ENCODE measurements at places on chromosomes 2 and 18. TPM values are rescaled to one million over a fixed set of nuclear protein-coding genes. Genes with fewer than 3 reads are reported as not detected.

The ATOH8 gene
- total RNA-seq = 0.07 TPM

DNA sequence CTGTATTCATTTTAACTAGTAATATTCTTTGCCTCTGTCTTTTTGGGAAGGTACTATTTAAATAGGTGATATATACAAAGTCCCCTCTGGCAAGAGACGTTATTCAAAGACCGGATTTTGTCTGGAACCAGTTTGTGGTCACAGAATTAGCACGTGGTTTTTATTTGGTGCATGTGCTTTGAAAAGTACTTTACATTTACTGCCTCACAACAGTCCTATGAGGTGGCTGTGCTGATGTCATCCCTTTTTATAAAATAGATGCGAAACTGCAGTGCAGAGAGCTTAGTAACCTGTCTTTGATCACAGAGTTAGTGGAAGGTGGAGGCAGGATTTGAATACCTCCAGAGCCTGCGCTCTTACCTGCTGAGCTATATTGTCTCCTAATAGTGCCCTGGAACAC lies 4.0 kb downstream of the LPIN1 start:
- peak; percentile 45 for DNase-seq
- H3K27me3 ChIP-seq = no peaks in the 10 kb centered on the region
- H3K27ac ChIP-seq = peak overlapping the region; percentile 59
- H3K4me3 ChIP-seq = peak overlapping the region; percentile 28

DNA sequence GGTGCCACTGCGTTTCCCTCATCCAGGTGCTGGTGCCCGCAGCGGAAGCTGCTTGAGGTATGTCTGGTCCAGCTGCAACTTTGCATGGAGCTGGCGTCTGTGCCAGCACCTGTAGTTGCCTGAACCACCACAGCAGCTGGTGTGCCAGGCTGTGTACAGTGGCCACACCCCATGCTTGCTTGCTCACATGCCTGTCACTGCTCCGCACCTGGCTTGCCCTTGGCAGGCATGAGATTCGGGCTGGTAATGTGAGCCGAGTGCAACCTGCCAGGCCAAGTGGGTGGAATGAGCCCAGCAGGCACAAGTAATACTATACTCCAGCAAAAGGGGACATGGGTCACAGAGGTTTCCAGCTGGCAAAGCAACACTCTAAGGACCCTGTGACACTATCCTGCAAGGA lies 1123.3 kb upstream of the ACVR2A start:
- H3K36me3 ChIP-seq = no peaks in the 10 kb centered on the region
- no peaks in the 10 kb centered on the region for H3K4me1 ChIP-seq
- DNase-seq = no peak
- H3K27me3 ChIP-seq = no peaks in the 10 kb centered on the region

DNA sequence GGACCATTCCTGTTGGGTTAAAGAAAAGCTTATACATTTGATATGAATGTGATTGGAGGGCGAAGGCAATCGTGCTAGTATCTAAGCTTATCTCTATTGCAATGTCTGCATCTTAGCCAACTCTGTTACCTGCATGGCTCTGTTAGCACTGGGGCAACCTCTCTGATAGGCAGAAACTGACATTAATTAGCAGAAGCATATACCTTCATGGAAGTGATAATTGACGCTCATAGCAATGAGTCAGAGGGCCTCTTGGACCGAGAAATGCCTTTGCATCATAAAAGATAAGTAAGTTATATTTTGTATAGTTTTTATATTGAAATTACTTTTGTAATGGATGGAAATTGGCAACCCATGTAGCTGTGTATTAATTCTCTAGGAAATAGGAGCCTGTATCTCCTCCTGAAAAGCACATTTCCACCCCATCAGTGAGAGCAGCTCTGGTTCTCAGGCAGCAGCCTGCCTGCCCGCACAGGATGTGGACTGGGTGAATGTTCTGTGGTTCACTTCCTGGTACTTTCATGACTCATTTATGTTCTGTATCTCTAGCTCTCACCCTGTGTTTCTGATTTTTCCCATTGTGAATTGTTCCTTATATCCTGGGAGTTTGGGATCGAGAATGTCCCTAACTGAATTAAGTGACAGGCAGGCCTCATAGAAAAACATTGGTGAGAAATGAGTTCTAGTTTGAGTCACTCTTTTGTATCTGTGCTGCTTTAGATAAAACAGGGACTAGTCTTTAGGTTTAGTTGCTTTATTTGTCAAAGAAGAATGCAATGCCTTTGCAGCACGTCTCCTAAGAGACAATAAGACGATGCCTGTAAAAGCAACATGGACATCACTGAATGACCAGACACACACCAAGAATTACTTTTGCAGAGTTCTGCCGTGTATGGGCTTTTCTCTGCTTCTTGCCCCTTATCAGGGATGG lies 344.9 kb downstream of the DCDC2C start:
- peaks cover 3% of the 10 kb centered on the region for H3K27me3 ChIP-seq
- no peak for DNase-seq
- no peak overlapping the region for H3K27ac ChIP-seq

GRCh38 chr2:30612371-30612770 lies 165.3 kb downstream of the LCLAT1 start:
- H3K27ac ChIP-seq = no peak overlapping the region
- no peak for DNase-seq
- H3K4me3 ChIP-seq = no peak overlapping the region
- H3K4me1 ChIP-seq = no peaks in the 10 kb centered on the region
- H3K36me3 ChIP-seq = no peaks in the 10 kb centered on the region

- H3K27me3 ChIP-seq = peaks cover 14% of the 10 kb centered on the region
- no peak overlapping the region for H3K27ac ChIP-seq
- peaks cover 10% of the 10 kb centered on the region for H3K4me1 ChIP-seq
- H3K4me3 ChIP-seq = no peak overlapping the region
- H3K36me3 ChIP-seq = no peaks in the 10 kb centered on the region
These were observed 96.9 kb downstream of the HNRNPLL start for GRCh38 chr2:38505779-38506178.

- peaks cover 4% of the 10 kb centered on the region for H3K27me3 ChIP-seq
- H3K27ac ChIP-seq = no peak overlapping the region
- DNase-seq = no peak
- no peaks in the 10 kb centered on the region for H3K4me1 ChIP-seq
- H3K36me3 ChIP-seq = no peaks in the 10 kb centered on the region
These were observed 202.8 kb downstream of the VAPA start for GRCh38 chr18:10116574-10116973.
